ENCODE measurements at places on chromosomes 3 and 15.

DNA sequence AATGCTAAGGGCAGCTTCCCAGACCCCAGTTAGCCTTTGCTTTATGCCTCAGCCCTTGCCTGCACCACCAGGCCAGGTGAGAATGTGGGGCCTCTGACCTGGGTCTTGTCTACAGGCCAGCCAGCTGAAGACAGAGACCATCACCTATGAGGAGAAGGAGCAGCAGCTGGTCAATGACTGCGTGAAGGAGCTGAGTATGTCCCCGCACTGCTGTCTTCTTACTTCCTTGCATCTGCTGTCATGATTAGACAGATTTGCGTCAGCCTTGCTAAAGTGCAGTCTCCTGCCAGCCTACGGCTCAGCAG lies 74.6 kb downstream of the CCK start:
- no peak for DNase-seq

DNA sequence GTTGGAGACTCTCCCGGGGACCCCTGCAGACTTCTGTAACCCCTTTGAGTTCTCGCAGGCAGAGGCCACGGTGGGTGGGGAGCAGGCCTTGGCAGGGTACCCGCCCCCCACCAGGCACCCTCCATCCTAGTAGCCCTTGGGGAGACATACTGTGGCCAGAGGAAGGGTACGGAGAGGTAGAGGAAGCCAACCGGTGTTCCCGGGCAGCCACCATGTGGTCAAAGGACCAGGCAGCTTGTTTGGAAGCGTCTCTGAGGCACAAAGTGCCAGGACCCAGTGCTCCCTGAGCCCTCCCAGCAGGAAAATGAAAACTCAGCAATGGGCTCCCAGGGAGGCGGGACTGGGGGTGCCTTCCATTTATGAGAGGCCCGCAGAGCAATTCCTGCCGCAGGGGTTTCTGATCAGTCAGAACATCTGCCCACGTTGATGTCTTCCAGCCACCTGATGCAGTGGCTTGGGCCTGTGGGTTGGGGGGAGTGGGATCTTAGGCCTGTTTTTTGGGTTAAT lies 53.0 kb upstream of the CGNL1 start:
- no peak for DNase-seq

DNA sequence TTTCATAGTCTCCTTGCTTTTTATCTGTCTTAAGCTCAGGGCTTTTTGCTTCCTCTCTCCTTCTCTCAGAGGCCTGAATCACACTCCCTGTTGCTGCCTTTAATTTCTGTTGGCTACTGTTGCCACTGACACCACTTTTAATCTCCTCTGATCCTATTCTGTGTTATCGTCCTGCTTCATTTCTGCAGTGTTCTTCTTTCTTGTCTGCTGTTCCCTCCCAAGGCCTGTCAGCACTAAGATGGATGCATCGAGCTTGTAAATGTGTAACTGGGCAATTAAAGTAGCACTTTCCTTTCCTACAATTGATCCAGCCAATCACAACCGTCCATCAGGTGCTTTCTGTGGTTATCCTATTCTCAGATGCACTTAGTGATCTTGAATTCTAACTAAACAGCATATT lies 71.3 kb upstream of the VEPH1 start:
- no peak for DNase-seq

DNA sequence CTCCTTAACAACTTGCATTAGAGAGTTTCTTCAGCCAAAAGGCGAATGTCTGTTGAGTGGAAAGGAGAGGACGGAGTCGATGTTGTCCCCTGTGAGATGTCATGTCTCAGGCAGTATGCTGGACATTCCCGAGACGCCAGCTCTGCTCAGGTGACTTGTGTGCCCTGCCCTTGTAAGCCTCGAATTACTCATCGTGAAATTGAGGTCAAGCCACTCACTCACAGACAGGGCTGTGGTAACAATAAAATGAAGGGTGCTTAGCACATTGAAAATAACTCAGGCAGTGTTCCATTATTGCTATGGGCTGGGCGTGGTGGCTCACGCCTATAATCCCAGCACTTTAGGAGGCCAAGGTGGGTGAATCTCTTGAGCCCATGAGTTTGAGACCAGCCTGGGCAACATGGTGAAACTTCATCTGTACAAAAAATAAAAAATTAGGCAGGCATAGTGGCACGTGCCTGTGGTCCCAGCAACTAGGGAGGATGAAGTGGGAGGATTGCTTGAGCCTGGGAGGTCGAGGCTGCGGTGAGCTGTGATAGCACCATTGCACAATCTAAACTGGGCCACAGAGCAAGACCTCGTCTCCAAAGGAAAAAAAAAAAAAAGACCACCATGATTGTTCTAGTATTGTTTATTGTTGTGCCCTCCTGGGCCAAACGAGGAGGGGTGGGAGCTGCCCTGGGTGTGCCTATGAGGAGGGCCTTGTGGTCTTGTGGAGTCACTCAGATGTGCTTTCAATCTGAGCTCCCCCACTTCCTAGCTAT lies 214.4 kb downstream of the THSD4 start:
- DNase-seq = peak; percentile 65

- no peak for DNase-seq
Observed at GRCh38 chr3:167355446-167355845, 24.7 kb downstream of the ZBBX start.

GRCh38 chr15:88954431-88955277 lies 41.5 kb upstream of the MFGE8 start:
- no peak for DNase-seq

DNA sequence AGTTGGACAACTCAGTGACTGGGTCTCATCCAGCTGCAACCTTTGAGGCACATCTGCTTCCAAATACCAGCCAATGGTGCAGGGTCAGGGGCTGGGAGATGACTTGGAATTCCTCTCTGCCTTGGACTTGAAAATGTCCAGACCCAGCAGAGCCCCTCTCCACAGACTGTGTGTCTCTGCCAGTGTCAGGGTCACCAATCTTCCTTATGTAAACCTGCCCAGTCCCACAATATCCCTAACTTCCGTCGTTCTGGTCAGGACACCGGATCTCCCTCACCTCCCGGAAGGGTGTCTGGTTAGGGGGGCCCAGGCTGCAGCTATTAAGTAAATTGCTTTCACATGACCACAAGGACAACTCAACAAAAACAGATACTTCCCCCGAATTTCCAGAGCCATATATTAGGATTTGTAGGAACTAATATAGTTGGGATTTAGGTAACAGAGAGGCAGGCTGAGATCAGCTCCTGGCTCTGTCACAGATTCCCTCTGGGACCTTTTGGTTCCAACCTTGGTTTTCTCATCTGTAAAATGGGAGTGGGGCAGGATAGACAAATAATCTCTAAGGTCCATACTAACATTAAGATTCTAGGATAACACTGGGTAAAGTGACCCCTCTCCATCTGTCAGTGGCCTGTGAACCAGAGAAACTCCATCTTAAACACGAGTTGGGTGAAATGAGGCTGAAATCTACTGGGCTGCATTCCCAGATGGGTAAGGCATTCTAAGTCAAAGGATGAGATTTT lies 30.8 kb downstream of the IGDCC3 start:
- DNase-seq = no peak

DNA sequence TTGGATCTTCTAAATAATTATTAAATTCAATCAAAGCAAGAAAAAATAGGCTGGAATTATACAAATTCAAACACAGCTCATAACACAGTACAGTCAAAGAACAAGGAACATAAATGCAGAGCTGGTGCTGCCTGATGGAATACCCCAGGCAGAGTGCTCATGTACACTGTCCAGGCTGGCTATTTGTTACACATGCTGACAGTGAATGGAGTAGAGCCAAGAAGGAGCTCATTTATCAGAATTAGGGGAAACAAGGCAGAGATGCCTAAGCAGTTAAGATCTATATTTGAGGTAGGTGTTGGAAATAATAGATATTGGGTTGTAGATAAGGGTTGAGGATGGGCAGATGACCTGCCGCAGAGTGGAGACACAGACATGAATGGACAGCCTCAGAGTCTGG lies 788.2 kb upstream of the ARPP21 start:
- DNase-seq = no peak

Measured in RWPE1 (cell line).